Suppressor macrophage treated with lipopolysaccharide for 4 hours (primary cell): ENCODE measurements at places on chromosomes 11 and 22.

DNA sequence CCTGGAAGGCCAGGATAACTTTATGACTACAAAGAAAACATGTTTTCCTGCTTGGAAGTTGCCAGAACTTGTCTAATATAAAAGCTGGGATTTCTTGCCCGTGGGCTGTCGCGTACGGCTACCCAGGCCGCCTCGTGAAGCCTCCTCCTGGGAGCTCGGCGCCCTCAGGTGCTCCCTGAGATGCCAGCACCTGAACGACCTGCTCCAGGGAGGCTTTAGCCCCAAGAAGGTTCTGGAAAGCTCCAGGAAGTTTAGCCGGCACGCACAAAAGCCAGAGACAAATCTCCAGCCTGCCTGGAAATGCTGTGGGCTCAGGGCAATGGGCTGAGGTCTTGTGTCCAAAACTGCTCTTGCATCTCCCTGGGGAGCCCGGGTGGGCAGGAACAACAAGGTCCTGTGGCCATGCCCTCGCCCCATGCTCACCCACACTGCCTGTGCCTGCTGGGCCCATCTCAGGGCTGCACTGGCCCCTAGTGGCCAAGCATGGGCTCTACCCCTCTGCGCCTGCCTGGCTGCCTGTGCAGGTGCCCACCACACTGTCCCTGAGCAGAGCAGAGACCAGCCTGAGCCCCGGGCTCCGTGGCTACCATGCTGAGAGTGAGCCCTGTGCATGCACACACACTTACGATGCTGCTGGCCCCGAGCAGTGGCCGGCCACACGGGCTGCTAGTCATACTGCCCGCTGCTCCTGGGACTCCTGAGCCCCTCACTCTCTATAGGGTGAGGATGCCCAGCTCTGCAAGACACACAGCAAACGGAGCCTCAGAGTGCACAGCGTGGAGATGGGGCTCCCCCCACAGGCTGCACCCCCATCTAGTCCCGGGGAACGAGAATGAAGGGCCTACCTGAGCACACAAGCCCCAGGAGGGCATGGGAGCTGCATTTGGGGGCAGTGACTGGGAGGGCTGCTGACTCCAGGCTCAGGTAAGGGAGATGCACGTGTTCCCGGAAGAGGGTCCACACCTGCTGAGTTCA is 4.9 kb upstream of the CELSR1 start:
- peak; percentile 81 for DNase-seq

- no peak for DNase-seq
Observed at GRCh38 chr11:131441051-131441810, 70.8 kb downstream of the NTM start.

GRCh38 chr11:121534131-121535093 is 81.6 kb upstream of the SORL1-AS1 start:
- peak; percentile 27 for DNase-seq

GRCh38 chr11:130636722-130637464 is 188.4 kb downstream of the ADAMTS15 start:
- DNase-seq: no peak

- DNase-seq: no peak
Observed at GRCh38 chr22:44033694-44034093, 9.6 kb downstream of the PARVB start.

DNA sequence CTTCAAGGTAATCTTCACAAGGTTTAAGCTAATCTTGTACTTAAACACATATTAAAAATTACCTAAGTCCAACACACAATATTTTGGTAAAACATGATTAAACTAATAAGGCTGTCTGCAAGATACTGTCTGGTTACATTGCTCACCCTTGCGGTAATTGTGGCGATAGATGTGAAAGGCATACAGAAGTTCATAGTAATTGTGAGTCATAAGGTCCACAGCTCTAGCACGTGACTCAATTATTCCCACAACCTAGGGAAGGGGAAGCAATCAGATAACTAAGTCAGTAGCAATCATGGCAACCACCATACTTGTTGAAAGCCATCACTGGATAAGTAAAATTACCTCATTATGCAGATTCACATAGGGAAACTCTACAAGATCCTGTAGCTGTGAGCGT is 30.5 kb upstream of the FNBP4 start:
- peak; percentile 60 for DNase-seq
